ENCODE measurements at places on chromosomes 7 and 10.
A peak's percentile ranks its signal among the peaks of the same experiment; 100 is the strongest.

GRCh38 chr10:47181052-47181849 is 118.7 kb upstream of the GDF10 start:
- no peak for DNase-seq

DNA sequence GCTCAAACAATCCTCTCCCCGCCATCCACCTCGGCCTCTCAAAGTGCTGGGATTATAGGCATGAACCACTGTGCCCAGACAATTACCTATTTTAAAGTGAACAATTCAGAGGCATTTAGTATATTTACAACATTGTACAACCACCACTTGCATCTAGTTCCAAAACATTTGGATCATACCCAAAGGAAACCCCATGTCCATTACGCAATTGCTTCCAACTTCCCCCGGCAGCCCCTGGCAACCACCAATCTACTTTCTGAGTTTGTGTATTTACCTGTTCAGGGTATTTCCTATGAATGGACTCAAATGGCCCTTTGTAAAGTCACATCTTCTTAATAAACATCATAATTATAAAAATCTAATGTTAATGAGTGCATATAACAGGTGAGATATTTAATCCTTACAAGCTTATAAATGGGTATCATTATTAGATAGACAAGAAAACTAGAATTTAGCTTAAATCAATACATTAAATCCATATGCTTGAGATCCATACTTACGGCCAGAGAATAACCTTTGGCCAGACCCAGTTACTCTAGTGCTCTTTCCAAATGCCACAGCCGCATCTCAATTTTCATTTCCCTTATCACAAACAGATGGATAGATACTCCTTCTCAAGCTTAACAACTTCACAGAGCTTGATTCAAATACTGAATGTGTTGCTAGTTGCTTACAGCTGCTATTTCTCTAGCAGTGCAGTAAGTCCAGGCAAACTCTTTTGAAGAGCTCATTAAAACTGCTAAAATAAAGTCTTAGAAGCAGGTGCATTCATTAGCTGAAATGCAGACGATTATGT is 133.4 kb upstream of the MKLN1 start:
- no peak for DNase-seq

DNA sequence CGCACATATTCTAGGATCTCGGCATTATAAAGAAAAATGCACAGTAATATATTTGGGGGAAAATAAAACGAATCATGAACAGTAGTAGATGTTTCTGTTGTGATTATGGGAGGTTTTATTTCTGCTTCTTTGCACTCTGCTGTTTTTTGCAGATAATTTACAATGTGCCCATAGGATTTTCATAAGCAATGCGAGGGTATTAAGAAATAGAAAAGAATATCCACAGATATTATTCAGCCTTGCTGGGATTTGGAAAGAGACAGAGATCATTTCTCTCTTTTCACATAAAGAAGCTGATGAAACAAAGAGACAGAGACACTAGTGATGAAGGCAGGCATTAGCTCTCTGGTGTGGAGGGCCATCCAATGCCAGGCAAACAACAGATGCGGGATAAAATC is 158.6 kb downstream of the KCNMA1 start:
- no peak for DNase-seq

- no peak for DNase-seq
Observed at GRCh38 chr7:35463176-35463700, 209.3 kb upstream of the TBX20 start.

DNA sequence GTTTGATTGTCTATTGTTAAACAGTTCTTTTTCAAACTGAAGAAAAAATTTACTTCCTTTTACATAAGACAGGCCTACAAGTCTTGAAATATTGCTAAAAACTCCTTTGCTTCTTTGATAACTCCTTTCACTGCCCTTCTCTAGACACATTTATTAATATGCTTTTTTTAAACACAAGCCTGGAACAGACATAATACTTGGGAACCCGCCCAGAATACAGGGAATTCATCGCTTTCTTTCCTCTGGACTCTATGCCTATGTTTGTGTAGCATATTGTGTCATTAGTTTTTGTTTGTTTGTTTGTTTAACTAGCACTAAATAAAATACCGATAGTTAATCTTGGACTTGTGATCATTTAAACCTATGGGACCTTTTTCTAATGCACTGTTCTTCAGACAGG is 42.4 kb upstream of the ABCB4 start:
- DNase-seq = no peak

GRCh38 chr7:75876126-75876881 is 2.5 kb upstream of the RHBDD2 start:
- DNase-seq = no peak

DNA sequence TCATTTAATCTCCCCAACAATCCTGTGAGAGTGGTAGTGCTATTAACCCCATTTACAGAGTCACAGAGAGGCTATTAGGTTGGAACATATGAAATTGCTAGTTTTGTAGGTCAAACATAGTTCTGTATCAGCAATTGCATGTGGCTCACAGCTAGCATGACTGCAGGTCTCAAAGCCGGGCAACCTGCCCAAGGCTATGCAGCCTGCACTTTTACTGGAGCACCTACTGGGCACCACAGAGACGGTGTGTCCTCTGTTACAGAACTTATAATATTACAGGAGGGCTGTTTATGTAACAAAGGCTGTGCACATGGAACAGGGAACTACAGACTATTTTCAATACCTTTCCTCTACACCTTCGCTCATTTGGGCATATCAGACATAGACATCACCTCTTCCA is 355.8 kb downstream of the RPS24 start:
- DNase-seq = no peak

DNA sequence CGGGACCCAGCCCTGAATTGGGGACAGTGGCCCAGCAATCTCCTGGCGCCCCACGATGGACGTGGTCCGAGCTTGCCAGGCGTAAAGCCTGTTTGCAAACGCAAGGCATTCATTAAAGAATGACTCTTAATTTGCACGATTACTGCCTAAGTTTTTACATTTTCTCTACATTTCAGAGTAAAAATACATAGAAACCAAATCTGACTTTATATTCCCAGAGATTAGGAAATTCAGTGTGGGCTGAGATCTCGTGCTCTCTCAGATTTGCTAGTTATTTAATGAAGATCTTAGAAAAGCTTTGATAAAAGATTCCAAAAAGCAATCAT is 337 bp upstream of the CCDC3 start:
- no peak for DNase-seq

DNA sequence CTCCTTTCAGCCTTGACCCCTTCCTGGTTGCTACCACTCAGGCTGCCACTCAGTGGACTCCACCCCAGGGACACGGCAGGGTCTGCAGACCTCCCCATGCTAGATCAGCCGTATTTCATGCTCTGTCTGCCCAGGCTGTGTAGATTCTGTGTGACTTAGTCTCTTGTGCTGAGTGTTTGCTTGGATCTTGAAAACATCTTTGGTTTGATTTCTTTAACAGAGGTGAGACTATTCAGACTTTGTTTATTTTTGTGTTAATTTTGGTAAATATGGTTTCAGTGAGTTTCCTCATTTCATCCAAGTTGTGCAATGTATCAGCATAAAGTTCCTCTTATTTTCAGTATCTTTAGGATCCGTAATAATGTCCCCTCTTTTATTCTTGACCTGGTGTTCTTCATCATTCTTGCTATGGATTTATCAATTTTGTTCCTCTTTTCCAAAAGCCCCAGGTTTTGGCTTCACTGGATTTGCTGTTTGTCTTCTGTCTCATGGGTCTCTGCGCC is 21.2 kb upstream of the PWWP2B start:
- DNase-seq = no peak

GRCh38 chr7:131173145-131173890 is 154.4 kb upstream of the MKLN1 start:
- peak; percentile 64 for DNase-seq

DNA sequence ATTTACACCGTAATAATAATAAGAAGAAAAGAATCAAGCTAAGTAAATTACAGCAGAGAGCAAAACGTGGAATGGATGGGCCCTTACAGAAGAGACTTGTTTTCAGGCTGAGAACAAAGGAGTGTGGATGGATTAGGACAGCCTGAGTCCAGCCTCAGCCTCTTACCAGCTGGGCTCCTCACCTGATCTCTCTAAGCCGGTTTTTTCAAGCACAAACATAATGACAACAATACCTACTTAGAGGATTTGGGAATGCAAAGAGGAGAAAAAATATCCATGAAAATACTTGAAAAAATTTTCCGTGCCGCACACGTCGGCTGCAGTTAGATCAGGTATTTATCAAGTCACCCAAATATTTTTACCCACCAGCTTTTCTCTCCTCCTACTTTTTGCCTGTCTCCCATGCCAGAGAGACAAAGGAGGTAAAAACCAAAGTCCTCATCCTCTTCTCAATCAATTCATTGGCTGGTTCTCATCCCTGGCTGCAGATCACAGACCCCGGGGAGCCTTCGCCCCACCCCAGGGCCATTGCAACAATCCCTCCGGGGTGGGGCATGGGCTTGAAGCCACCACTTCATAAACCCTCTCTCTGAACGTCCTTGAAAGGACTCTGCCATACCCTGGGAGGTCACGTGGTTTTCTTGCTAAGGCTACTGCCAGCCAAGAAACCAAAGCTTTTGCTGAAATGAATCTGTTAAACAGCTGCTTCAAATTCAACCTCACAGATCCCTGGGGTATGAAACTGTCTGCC is 29.7 kb upstream of the GTF2I start:
- DNase-seq = peak; percentile 22

- DNase-seq = no peak
Observed at GRCh38 chr7:91463330-91463729, 199.1 kb downstream of the FZD1 start.

- peak; percentile 95 for DNase-seq
Observed at GRCh38 chr10:69348816-69349541, 67.7 kb downstream of the TACR2 start.

DNA sequence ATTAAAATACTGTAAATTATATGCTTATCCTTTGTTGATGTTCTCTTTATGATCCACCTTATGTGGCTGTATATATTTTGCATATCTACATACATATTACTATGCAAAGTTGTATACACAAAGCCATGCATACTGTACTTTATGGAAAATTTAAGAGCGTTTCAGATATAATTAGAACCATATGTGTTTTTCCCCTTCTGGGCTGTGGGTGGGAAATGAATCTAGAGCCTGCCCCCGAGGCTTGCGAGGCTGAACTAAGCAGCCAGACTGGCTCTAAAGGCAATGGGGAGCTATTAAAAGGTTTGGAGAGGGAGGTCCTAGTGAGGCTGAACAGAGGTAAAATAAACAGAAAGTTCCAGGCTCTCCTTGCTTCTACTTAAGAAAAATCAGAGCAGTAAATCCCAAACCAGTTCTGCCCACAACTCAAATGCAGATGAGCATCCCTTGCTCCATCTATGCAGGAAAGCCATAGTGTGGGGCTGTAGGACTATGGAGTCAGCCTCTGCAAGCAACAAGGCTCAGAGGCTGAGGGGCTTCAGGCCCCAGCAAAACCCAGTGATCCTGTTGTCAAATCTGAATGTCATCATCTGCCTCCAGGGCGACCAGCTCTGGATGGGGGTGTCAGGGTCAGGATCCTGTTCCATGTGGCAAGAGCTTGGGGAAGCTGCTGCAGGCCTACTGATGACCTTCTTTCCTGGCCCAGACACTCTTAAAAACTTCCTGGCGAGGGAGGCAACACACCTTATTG is 14.1 kb upstream of the DDIT4 start:
- peak; percentile 93 for DNase-seq

- DNase-seq = peak; percentile 9
Observed at GRCh38 chr7:14899030-14899429, 3.5 kb downstream of the DGKB start.

DNA sequence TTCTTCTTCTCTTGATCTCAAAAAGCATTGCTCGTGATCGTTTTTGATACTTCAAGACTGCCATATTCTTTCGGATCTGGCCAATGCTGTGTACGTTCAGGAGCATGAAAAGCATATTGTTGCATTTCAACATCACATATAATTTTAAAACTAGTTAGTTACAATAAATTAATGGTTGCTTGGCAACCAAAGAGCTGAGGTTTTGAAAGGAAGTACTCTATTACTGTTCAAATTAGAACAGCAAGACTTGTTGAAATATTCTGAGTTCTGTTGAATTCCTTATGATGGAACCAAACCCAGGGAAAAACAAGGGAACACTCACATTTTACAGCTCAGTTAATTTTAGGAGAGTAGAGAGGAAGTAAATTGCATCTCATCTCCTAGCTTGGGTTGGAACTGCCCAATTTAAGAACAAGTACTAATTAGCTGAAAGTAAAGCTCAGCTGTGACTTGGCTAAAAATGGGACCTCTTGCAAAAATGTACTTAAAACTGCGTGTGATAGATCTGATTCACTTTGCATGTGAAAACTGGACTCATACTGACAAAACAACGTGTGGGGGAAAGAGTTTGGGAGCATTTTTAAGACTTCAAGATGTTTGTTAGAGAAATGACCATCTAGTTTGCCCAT is 21.2 kb downstream of the OR9A2 start:
- DNase-seq = no peak

DNA sequence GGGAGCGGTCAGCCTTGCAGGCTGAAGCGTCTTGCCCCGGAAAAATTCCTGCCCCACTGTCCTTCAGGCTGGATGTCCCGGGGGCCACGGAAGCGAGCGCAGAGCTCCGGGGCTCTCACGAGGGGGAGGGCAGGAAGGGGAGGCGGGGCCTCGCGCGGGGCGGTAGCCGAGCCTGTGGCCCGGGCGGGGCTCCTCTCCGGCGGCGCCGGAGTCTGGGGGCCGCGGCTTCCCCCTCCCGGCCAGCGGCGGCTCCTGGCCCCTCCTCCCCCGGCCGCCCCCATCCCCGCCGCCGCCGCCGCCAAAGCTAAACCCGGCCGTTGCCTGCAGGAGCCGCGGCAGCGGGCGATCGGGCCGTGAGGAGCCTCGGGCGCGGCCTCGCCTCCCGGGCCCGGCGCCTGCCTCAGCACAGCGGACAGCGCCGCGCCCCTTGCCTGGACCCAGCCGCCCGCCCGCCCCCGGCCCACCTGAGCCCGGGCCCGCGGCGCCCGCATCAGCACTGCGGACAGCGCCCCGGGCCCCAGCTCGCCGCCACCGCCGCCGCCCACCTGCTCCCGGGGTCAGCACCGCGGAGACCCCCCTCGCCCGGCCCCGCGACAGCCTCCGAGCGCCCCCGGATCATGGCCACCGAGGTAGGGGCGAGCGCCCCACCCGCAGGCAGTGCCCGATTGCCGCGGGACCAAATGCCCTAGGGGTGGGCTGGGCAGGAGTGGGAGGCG is at the start of gene GOLGA7B:
GOLGA7B (plus strand) TSS at position 157 of the 716 bp plus-strand sequence; CDS start at position 618, 461 bp downstream.
- peak; percentile 35 for DNase-seq

GRCh38 chr7:134514663-134515062 is 12.7 kb upstream of the AKR1B10 start:
- peak; percentile 71 for DNase-seq
